ENCODE measurements at places on chromosomes 11 and 22. TPM values are rescaled to one million over a fixed set of nuclear protein-coding genes. Genes with fewer than 3 reads are reported as not detected.

DNA sequence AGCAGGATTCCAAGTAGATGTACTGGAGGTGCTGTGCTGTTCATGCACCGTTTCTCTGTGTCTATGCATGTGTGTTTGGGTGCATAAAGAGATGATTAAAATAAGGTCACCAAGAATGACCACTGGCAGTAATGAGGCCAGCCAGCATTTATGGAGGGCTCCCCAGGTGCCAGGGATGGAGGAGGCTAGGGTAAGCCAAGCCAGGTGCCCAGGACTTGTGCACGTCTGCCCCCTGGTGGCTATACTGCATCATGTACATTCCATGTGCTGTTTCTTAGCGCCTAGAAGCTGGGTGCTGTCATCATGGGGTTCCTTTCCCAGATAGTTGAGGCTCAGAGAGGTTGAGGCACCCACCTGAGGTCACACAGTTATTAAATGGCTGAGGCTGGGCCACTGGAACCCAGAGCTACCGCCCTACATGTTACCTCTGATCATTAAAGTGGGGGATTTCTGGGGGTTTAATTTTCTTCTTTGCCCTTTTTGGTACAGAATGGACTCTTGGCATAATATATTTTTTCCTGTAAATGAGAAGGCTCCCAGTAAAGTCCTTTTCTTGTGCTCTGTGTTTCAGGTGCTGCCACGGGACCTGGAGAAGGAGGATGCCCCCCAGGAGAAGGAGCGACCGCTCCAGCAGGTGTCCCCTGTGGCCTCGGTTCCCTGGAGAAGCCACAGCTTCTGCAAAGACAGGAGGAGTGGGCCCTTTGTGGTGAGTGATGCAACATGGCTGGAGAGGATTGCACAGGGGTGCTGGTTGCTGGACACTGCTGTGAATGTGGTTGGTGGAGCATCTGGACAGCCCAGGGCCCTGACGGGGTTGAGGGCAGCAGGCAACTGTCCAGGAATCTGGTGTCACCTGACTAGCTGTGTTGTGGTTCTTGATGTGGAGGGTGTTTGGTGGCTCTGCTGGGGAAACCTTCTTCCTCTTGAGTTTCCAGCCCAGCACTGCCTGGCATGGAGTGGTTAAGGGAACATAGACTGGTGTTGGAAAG, 96.4 kb downstream of the KIAA1671 start:
- H3K27ac ChIP-seq: no peak overlapping the region
- no peaks in the 10 kb centered on the region for H3K4me1 ChIP-seq
- no peaks in the 10 kb centered on the region for H3K27me3 ChIP-seq
- peak; percentile 75 for DNase-seq
- no peak overlapping the region for H3K4me3 ChIP-seq

GRCh38 chr22:49368976-49369725, 458.5 kb downstream of the BRD1 start:
- no peak overlapping the region for H3K4me3 ChIP-seq
- no peaks in the 10 kb centered on the region for H3K4me1 ChIP-seq
- peaks cover 30% of the 10 kb centered on the region for H3K27me3 ChIP-seq
- no peak overlapping the region for H3K27ac ChIP-seq
- no peaks in the 10 kb centered on the region for H3K36me3 ChIP-seq
- DNase-seq: peak; percentile 65

- peaks cover 14% of the 10 kb centered on the region for H3K4me1 ChIP-seq
- H3K27me3 ChIP-seq: no peaks in the 10 kb centered on the region
- H3K36me3 ChIP-seq: no peaks in the 10 kb centered on the region
- H3K27ac ChIP-seq: peak overlapping the region; percentile 88
- DNase-seq: no peak
Observed at GRCh38 chr11:18013790-18014507, 1.1 kb upstream of the SERGEF start.

DNA sequence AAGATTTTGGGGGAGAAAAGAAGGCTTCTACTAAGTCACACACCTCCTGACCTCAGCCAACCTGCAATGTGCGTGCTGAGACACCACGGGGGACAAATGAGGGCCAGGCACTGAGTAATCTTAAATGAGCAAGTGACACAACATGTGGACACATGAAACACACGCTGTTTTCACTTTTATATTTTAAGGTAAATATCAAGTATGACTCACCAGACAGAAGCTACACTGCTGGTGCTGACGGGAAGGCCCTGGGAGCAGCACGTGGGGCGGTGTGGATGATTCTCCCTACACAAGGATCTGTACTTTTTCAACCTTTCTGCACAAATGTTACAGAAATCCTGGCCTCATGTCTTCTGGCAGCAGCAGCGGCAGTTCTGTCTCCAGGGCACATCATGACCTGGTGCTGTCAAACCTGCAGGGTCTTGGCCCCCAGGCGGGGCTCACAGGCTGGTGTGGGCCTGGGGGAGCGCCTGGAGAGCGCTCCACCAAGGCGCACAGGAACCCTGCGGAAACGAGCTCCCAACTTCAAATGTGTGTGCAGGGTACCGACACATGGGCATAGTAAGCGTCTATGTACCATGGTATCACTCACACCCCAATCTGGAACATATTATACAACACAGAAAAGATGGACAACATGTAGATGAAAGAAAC, 61.7 kb downstream of the DGCR2 start:
- H3K27ac ChIP-seq: no peak overlapping the region
- no peaks in the 10 kb centered on the region for H3K27me3 ChIP-seq
- H3K4me1 ChIP-seq: no peaks in the 10 kb centered on the region
- peaks cover 98% of the 10 kb centered on the region for H3K36me3 ChIP-seq

- peaks cover 24% of the 10 kb centered on the region for H3K4me1 ChIP-seq
- DNase-seq: peak; percentile 86
Observed at GRCh38 chr11:64298966-64299846, 952 bp upstream of the CATSPERZ start.

DNA sequence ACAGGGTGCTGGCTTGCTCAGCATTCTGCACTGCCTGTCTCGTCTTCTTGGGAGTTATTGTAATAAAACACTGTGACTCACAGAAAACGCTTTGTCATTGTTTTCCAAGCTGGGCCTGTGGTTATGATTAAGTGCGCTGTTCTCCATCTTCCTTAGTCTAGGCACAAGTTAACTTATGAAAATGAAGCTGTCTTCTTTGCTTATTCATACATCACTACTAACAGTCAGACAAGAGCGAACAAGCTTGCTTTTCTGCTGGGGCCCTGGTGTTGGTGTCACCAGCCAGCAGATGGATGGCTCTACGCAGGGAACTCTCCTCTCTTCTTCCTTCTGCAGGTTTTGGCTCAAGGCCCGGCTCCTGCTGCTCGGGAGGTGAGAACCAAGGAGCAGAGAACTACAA, 380.1 kb upstream of the SYN3 start:
- H3K36me3 ChIP-seq: no peaks in the 10 kb centered on the region
- no peak for DNase-seq
- H3K4me1 ChIP-seq: no peaks in the 10 kb centered on the region
- H3K4me3 ChIP-seq: no peak overlapping the region

DNA sequence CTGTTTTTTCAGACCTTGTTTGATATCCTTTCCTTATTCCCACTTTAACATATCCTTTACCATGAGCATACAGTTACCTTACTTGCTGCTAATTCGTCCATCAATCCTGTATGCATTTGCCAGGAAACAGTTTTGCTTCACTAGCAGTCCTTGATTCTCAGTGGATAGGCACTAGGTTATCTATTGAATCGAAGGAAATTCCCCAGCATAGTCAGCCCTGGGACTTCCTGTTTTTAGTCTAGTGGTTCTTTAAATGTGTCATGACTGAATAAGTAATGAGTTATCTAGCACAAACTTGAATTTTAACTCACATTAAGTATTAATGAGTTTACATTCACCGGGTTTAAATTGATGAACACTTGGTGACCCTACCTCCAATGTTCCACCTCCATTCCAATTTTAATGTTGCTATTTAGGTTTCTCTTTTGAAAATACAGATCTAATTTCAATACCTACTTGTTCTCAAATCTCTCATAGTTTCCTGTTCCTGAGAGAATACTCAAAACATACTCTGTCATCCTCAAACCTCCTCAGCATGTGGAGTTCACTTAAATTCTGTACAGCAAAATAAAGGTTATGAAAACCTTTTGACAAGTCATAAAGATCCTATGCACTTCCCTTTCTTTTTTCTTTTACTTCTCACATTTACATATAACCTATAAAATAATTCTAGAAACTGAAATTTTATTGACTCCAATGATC, 1375.1 kb upstream of the TENM4 start:
- no peak overlapping the region for H3K27ac ChIP-seq
- H3K4me1 ChIP-seq: no peaks in the 10 kb centered on the region
- H3K27me3 ChIP-seq: no peaks in the 10 kb centered on the region
- no peaks in the 10 kb centered on the region for H3K36me3 ChIP-seq
- DNase-seq: no peak

- DNase-seq: no peak
- H3K4me1 ChIP-seq: no peaks in the 10 kb centered on the region
- peaks cover 33% of the 10 kb centered on the region for H3K36me3 ChIP-seq
Observed at GRCh38 chr11:76140912-76141574, 65.3 kb downstream of the WNT11 start.

- H3K27me3 ChIP-seq: no peaks in the 10 kb centered on the region
- peak; percentile 52 for DNase-seq
Observed at GRCh38 chr22:20406686-20407408, 12.9 kb downstream of the ZNF74 start.

GRCh38 chr11:96019281-96019680, 95.4 kb upstream of the MTMR2 start:
- H3K27me3 ChIP-seq: no peaks in the 10 kb centered on the region
- H3K4me1 ChIP-seq: no peaks in the 10 kb centered on the region
- H3K36me3 ChIP-seq: no peaks in the 10 kb centered on the region

GRCh38 chr11:87417951-87418350, 380.2 kb downstream of the TMEM135 start:
- no peak overlapping the region for H3K27ac ChIP-seq
- no peaks in the 10 kb centered on the region for H3K36me3 ChIP-seq
- no peak overlapping the region for H3K4me3 ChIP-seq
- H3K27me3 ChIP-seq: no peaks in the 10 kb centered on the region

- no peak for DNase-seq
- no peak overlapping the region for H3K4me3 ChIP-seq
- peaks cover 89% of the 10 kb centered on the region for H3K4me1 ChIP-seq
- H3K27ac ChIP-seq: no peak overlapping the region
- peaks cover 21% of the 10 kb centered on the region for H3K36me3 ChIP-seq
Observed at GRCh38 chr11:114130115-114130576, 70.6 kb downstream of the ZBTB16 start.

- no peaks in the 10 kb centered on the region for H3K36me3 ChIP-seq
- no peaks in the 10 kb centered on the region for H3K4me1 ChIP-seq
- H3K27me3 ChIP-seq: peaks cover under 1% of the 10 kb centered on the region
- no peak overlapping the region for H3K27ac ChIP-seq
- no peak for DNase-seq
- H3K4me3 ChIP-seq: no peak overlapping the region
Observed at GRCh38 chr11:19294444-19294843, 53.7 kb upstream of the E2F8 start.

GRCh38 chr22:24138649-24139420, 42.5 kb upstream of the SUSD2 start:
- H3K36me3 ChIP-seq: peaks cover 16% of the 10 kb centered on the region
- H3K4me1 ChIP-seq: peaks cover 42% of the 10 kb centered on the region
- no peak overlapping the region for H3K4me3 ChIP-seq
- H3K27ac ChIP-seq: no peak overlapping the region
- no peaks in the 10 kb centered on the region for H3K27me3 ChIP-seq

- no peaks in the 10 kb centered on the region for H3K4me1 ChIP-seq
- H3K4me3 ChIP-seq: no peak overlapping the region
- H3K27ac ChIP-seq: no peak overlapping the region
Observed at GRCh38 chr11:86021377-86021776, 47.5 kb downstream of the PICALM start.

DNA sequence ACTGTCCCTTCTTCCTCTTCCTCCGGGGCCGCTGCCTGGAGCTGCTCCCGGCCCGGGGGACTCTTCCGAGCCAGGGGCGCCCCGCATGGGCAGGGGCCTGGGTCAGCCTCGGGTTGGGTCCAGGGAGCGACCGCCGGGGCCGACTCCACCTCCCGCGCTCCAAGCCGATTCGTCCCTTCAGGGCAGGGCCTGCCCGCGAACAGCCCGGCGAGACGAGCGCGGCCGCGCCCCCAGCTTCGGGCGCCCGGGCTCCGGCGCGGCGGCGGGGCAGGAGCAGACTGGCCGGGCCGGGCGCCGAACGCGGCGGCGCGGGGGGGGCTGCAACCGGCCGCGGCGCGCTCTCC, at the start of gene LARGE1:
LARGE1 (minus strand) TSS at position 280 of the 344 bp plus-strand sequence.
- H3K27ac ChIP-seq: peak within 1 kb of the TSS; percentile 53
- H3K27me3 ChIP-seq: no peaks in the 10 kb centered on the region
- DNase-seq: peak; percentile 79
- H3K4me1 ChIP-seq: peaks cover 16% of the 10 kb centered on the region

ARHGAP20 gene
- total RNA-seq: 6.6 TPM

OR52A1 gene
- total RNA-seq: not detected

HBG1 gene
- not detected for total RNA-seq

SPA17 gene
- 4.8 TPM for total RNA-seq

ENTHD1 gene
- not detected for total RNA-seq

NRXN2 gene
- total RNA-seq: 0.72 TPM

CHRM1 gene
- total RNA-seq: 4.7 TPM

Data from upper lobe of right lung (tissue), 1 donor.